ENCODE measurements at places on chromosomes 3 and 15.

DNA sequence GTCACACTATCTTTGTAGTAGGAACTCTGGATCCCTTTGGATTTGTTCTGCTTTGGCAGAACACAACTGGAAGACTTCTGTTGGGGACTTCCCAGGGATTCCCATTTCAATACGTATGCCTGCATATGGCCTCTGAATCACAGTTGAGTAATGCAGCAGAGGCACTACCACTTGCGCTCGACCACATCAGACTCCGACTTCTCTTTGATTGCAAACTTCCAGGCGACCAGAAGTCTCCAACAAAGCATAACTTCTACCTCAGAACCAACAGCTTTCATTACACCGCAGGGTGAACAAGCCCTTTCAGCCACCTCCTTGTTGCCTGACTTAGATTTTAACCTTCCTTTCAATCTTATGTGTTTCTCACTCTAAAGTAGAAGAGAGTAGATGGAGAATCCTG is 924.4 kb downstream of the IGSF11 start:
- H3K36me3 ChIP-seq = no peaks in the 10 kb centered on the region
- no peak overlapping the region for H3K27ac ChIP-seq
- H3K27me3 ChIP-seq = no peaks in the 10 kb centered on the region
- no peak for DNase-seq
- H3K4me3 ChIP-seq = no peak overlapping the region

DNA sequence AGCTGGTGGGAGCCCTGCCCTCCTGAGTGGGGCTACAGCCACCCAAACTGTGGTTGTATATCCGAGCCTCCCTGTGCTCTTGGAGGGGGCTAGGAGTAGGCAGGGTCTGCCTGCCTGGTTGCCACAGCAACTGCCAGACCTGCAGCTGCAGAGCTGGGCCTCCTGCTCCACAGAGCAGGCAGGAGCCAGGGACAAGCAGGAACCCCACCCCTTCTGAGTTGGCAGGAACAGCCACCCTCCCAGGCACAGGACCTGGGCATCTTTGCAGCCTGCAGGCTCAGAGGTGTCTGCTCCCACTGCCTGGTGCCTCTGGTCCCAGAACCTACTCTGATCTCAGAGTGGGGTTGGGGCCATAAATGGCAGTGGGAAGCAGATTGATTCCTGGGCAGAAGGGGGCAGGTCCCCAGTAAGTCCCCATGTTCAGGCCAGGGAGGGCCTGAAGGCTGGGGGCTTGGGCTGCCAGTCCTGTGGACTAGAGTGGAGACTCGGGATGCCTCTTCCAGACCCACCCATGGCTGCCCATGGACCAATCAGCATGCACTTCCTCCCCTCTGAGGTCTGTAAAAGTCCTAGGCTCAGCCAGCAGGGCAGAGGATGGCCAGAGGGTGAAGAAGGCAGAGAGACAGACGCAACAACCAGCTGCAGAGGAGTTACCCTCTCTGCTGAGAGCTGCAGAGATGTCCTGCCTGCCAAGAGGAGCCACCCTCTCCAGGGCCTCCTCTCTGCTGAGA is 10.3 kb upstream of the LRRC31 start:
- H3K4me3 ChIP-seq = no peak overlapping the region
- no peak overlapping the region for H3K27ac ChIP-seq
- no peaks in the 10 kb centered on the region for H3K36me3 ChIP-seq
- no peak for DNase-seq
- H3K4me1 ChIP-seq = peaks cover 7% of the 10 kb centered on the region
- no peaks in the 10 kb centered on the region for H3K27me3 ChIP-seq

DNA sequence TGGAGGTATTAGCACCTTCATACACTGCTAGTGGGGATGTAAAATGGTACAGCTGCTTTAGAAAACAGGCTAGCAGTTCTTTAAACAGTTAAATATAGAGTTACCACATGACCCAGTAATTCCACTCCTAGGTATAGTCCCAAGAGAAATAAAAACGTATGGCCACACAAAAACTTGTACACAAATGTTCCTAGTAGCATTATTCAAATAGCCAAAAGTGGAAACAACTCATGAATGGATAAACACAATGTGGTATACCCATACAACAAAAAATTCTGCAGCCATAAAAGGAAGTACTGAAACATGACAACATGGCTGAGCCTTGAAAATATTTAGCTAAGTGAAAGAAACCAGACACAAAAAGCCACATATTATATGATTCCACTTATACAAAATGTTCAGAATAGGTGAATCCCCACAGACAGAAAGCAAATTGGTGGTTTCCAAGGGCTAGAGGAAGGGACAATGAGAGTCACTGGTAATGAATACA is 40.8 kb upstream of the KLF13 start:
- H3K27ac ChIP-seq = no peak overlapping the region
- H3K4me1 ChIP-seq = peaks cover 2% of the 10 kb centered on the region
- DNase-seq = no peak

DNA sequence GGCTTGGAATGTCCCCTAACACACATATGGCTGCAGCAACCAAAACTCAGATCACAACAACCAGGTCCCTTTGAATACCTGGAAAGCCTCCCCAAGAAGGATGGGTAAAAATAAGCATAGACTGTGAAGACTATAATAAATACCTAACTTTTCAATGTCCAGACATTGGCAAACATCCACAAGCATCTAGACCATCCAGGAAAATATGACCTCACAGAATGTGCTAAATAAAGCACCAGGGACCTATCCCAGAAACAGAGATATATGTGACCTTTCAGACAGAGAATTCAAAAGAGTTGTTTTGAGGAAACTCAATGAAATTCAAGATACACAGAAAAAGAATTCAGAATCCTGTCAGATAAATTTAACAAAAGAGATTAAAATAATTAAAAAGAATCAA is 109.2 kb downstream of the NEDD4 start:
- no peak overlapping the region for H3K4me3 ChIP-seq
- H3K27ac ChIP-seq = no peak overlapping the region
- no peaks in the 10 kb centered on the region for H3K27me3 ChIP-seq
- no peaks in the 10 kb centered on the region for H3K4me1 ChIP-seq

DNA sequence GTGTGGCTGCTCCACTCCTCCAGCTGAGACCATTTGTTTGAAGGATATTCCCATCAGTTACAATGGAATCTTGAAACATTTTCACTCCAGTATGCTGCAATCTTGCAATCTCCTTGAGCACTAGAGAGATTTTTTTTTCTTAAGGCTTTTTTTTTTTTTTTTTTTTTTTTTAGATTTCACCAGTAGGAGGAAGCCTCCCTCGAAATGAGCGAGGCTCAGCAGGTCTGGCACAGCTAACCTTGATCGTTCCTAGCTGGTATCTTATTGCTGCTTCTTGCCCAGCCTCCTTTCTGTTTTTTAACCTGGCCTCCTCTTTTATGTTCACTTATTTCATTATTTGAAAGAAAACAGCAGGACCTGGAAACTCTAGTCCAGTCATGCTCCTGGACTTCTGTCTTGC is 48.1 kb downstream of the RAP2B start:
- no peaks in the 10 kb centered on the region for H3K36me3 ChIP-seq
- DNase-seq = no peak
- no peaks in the 10 kb centered on the region for H3K27me3 ChIP-seq
- no peak overlapping the region for H3K27ac ChIP-seq
- no peak overlapping the region for H3K4me3 ChIP-seq
- H3K4me1 ChIP-seq = peaks cover 3% of the 10 kb centered on the region

All from spinal cord (tissue), 10 donors.